ENCODE measurements at places on chromosomes 6 and 20.

DNA sequence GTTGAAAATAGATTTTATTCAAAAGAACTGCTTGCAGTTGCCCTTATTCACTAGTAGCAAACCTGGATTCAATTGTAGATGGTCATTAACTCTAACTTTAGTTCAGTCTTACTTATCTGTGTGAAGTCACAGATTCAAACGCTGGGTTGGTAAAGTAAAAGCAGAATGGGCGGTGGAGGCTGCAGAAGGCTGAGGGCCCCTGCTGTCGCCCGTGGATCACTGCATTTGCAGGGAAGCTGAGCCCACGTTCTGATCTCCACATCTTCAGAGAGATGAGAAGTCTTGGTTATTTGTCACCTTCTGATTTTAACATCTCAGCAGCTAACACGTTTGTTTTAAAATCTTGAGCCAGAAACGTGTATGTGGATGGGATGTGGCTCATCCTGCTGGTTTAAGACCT lies 75.1 kb downstream of the SNX9 start:
- DNase-seq, result no peak

DNA sequence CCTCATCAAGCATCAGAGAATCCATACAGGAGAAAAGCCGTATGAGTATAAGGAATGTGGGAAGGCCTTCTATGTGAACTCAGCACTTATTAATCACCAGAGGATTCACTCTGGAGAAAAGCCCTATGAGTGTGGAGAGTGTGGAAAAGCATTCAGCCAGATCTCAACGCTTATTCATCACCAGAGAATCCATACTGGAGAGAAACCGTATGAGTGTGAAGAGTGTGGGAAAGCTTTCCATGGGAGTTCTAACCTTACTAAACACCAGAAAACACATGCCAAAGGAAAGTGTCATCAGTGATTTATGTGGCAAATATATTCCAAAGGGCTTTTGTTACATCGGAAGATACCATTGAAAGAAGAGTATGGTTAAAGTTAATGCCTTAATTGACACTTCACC lies 25.4 kb downstream of the ZKSCAN8 start:
- DNase-seq, result no peak

DNA sequence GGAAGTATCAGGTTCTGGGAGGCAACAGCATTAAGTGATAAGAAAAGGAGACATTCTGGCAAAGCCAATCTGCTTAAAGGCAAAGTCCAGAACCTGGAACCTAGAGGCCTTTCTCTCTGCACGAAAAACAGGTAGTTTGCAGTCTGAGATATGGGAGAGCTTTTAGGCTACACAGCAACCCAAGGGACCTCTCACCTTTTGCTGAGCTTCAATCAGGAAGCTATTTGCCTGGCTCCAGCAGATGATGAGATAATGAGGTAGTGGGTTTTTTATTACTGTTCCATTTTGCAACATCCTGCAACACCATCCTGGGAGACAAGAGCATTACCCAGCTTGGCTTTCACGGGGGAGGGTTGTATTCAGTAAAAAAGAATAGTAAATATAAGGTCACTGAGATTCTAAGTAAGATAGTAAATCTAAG lies 143.1 kb downstream of the ADGRG6 start:
- DNase-seq, result no peak

GRCh38 chr20:57130160-57130772 lies 136.2 kb downstream of the BMP7 start:
- DNase-seq, result no peak

GRCh38 chr6:139320081-139320480 lies 28.3 kb upstream of the TXLNB start:
- peak; percentile 50 for DNase-seq

GRCh38 chr20:571754-572441 lies 28.3 kb upstream of the CSNK2A1 start:
- DNase-seq, result no peak

DNA sequence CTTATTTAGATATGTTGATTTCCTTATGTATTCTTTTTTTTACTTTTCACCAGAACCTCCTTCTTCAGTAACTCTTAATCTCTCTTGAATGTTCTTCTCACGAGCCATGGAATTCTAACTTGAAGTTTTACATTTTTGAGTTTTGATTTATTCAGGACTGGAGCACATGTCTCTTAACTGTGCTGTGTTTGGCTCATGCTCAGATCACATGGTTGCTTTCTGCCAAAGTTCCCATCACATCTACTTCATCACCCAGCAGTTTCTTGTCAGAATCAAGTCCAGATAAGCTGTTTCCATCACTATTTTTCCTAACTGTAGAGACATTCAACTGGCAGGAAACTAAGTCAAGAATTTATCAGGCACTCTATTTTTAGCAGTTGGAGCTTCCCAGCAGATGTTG lies 31.7 kb downstream of the SLC35A1 start:
- DNase-seq, result no peak

- DNase-seq, result no peak
Measured at GRCh38 chr6:52016915-52017748, 70.3 kb downstream of the PKHD1 start.

DNA sequence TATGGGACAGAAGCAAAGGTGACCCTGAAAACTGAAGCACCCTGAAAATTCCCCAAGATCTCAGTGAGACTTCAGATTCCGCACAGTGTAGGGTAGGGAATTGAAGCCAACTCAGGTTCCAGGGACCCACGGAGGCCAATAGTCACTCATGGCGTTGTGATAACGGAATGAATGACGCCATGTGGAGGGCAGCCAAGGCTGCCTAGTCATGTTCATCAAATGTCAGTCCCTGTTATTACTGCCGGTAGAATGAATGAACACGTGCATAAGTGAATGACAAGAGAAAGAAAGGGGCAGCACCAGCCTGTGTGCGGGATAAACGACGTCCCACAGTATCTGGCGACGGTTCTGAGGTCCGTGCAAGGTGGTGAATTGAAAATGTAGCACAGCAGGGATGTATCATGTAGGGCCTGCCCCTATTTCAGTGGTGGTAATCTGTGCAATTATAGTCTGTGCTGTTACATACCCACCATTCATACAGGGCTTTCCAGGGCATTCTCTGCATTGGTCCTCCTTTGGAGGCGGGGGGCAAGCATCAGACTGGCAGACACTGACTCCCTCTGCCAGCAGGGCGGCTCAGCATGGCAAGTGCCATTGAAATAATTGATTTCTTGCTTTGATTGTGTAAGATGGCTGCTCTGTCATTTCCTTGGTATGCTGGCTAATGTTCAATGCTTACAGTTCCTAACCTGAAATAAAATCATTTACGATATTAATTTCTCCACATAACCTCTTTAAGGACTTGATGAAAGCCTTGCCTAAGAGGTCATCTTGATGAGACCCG lies 386.9 kb downstream of the CDH4 start:
- DNase-seq, result no peak

- no peak for DNase-seq
Measured at GRCh38 chr6:122712448-122713137, 66.9 kb upstream of the FABP7 start.

DNA sequence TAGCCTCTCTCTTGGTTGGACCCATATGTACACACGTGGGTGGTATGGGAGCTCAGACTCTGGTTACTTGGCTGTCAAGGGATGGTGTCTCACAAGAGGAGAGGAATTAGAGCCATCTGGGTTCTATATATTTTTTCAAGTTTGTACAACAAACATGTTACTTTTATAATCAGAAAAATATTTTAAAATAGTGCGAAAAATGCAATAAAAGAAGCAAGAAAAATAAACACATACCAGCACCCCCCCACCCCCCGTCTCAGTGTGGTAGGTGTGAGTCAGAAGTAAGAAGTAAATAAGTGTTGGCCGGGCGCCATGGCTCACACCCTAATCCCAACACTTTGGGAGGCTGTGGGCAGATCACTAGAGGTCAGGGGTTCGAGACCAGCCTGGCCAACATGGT lies 2.1 kb upstream of the TIAM2 start:
- no peak for DNase-seq

- no peak for DNase-seq
Measured at GRCh38 chr6:3770023-3770720, 18.7 kb upstream of the PXDC1 start.

- no peak for DNase-seq
Measured at GRCh38 chr20:37426106-37426505, 80.2 kb downstream of the SRC start.

GRCh38 chr6:17986656-17987446 lies 584 bp downstream of the KIF13A start:
- DNase-seq, result peak; percentile 55

GRCh38 chr6:134466771-134467525 lies 149.0 kb upstream of the SGK1 start:
- no peak for DNase-seq

DNA sequence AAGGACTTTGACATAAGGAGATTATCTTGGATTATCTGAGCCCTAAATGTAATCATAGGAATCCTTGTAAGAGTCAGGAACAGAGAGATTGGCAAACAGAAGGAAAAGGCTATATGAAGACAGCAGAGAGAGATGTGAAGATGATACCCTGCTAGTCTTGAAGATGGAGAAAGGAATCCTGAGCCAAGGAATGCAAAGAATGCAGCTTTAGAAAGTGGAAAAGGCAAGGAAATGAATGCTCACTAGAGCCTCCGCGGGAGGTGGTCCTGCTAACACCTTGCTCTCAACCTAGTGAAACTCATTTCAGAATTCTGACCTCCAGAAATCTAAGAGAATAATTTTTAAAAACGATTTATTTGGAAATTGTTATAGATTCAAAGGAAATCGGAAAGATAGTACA lies 117.1 kb downstream of the TBXT start:
- no peak for DNase-seq

DNA sequence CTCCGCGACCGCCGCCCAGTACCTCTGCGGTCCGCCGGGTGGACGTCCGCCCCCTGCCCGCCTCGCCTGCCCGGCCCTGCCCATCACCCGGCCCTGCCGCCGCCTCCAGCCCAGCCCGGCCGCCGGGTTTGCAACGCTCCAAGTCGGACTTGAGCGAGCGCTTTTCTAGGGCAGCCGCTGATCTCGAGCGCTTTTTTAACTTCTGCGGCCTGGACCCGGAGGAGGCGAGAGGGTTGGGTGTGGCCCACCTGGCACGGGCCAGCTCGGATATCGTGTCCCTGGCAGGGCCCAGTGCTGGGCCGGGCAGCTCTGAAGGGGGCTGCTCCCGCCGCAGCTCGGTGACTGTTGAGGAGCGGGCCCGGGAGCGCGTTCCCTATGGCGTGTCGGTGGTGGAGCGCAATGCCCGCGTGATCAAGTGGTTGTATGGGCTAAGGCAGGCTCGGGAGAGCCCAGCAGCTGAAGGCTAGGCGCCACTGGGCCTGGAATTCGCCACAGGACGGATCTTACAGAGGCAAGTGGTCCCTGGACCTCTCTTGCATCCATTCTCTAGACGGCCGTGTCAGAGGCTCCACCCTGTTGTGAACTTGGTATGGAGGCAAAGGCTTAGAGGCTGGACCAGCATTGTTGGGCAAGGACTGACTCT lies 11.8 kb downstream of the FAM110A start:
- no peak for DNase-seq
